Thoracic aorta endothelial cell (primary cell): ENCODE measurements at places on chromosomes 3 and 15. TPM values are rescaled to one million over a fixed set of nuclear protein-coding genes. Genes with fewer than 3 reads are reported as not detected.

The PLA1A gene
- total RNA-seq: 0.13 and 0.22 TPM in 2 replicates

The CRBN gene
- total RNA-seq: 70.5 and 82.9 TPM in 2 replicates

The WDR93 gene
- total RNA-seq: 0.13 TPM in 1 of 2 replicates, not detected in the other

The CCR2 gene
- total RNA-seq: not detected in 2 replicates

The GRIP2 gene
- total RNA-seq: 0.14 TPM in 1 of 2 replicates, not detected in the other

The DIS3L gene
- total RNA-seq: 23.5 and 53.4 TPM in 2 replicates

The GPR62 gene
- total RNA-seq: 0.07 TPM in 1 of 2 replicates, not detected in the other

The CA12 gene
- total RNA-seq: 1.1 and 1.3 TPM in 2 replicates
